Psoas muscle (tissue), 8 donors: ENCODE measurements at places on chromosomes 12 and 14. TPM values are rescaled to one million over a fixed set of nuclear protein-coding genes. Genes with fewer than 3 reads are reported as not detected.

DNA sequence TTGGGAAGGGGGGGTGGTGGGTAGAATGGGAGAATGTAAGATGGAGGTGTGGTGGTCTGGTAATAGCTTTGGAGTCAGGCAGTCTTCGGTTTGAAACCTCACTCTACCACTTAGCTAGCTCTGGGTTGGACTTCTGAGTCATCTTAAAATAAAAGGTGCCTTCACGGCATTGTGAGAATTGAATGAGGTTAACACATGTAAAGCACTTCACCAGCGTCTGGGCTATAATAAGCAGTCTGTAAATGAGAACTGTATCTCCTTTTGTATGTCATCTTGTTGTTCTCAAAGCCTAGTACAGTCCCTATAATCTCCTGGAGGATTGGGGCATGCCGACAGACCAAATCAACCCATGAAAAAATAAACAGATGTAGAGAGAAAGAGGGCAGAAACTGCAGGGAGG is 11.2 kb downstream of the C2CD5 start:
- no peak for DNase-seq
- no peak overlapping the region for H3K27ac ChIP-seq
- no peaks in the 10 kb centered on the region for H3K4me1 ChIP-seq
- H3K4me3 ChIP-seq: no peak overlapping the region
- H3K27me3 ChIP-seq: no peaks in the 10 kb centered on the region
- H3K36me3 ChIP-seq: no peaks in the 10 kb centered on the region

DNA sequence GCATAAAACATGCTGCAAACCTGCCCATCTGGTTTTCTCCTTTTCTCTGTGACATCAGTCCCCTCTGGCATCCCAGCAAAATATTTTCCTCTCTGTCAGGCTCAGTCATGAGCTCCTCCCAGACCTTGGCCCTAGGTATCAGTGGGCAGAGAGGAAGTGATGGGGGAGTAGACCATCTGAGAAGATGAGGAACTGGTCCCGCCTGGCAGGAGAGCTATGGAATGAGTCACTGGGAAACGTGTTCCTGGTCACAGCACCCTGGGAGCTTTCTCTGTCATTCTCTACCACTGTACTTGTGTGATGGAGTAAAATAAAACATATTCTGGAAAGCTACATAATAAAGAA is 5.0 kb upstream of the SRSF9 start:
- H3K36me3 ChIP-seq: no peaks in the 10 kb centered on the region
- peaks cover 7% of the 10 kb centered on the region for H3K4me1 ChIP-seq
- H3K4me3 ChIP-seq: no peak overlapping the region
- no peak for DNase-seq
- no peak overlapping the region for H3K27ac ChIP-seq

DNA sequence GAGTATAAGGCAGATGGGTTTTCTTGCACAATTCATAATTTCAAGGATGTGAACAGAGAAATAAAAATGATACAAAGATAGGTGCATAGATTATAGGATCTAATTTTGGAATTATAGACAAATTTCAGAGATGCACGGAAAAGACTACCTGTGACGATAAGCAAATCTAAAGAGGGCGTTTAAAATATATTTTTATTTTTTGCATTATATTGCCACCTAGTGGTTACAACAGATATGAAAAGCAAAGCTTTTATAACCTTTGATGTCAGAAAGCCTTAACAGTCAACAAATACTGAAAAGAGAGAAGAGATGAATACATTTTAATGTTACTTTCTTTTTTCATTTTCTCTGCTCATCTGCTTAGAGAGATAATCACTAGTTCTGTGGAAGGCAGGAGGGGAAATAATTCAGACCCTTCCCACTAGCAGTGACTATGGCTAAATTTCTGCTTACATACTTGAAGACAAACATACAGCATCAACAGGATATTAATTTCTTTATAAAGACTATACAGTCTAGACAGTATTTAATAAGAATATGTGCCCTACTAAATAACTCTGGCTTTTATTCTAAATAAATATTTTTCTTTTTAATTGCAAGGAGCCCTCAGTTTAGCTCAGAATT is 46.3 kb downstream of the NTS start:
- no peak overlapping the region for H3K4me3 ChIP-seq
- no peak for DNase-seq
- no peak overlapping the region for H3K27ac ChIP-seq
- H3K27me3 ChIP-seq: no peaks in the 10 kb centered on the region
- H3K36me3 ChIP-seq: no peaks in the 10 kb centered on the region

GRCh38 chr14:54457609-54457996 is 16.4 kb upstream of the CNIH1 start:
- H3K27me3 ChIP-seq: no peaks in the 10 kb centered on the region
- H3K4me1 ChIP-seq: no peaks in the 10 kb centered on the region
- H3K36me3 ChIP-seq: no peaks in the 10 kb centered on the region
- no peak overlapping the region for H3K27ac ChIP-seq
- DNase-seq: no peak
- H3K4me3 ChIP-seq: no peak overlapping the region

GRCh38 chr12:111034886-111035577 is 114.7 kb upstream of the MYL2 start:
- DNase-seq: no peak
- peaks cover 81% of the 10 kb centered on the region for H3K27me3 ChIP-seq
- no peaks in the 10 kb centered on the region for H3K36me3 ChIP-seq
- no peak overlapping the region for H3K27ac ChIP-seq
- H3K4me3 ChIP-seq: no peak overlapping the region

- no peaks in the 10 kb centered on the region for H3K36me3 ChIP-seq
- no peak overlapping the region for H3K27ac ChIP-seq
- H3K4me1 ChIP-seq: peaks cover 7% of the 10 kb centered on the region
- no peaks in the 10 kb centered on the region for H3K27me3 ChIP-seq
Observed at GRCh38 chr12:52308806-52309425, 12.3 kb downstream of the KRT83 start.

DNA sequence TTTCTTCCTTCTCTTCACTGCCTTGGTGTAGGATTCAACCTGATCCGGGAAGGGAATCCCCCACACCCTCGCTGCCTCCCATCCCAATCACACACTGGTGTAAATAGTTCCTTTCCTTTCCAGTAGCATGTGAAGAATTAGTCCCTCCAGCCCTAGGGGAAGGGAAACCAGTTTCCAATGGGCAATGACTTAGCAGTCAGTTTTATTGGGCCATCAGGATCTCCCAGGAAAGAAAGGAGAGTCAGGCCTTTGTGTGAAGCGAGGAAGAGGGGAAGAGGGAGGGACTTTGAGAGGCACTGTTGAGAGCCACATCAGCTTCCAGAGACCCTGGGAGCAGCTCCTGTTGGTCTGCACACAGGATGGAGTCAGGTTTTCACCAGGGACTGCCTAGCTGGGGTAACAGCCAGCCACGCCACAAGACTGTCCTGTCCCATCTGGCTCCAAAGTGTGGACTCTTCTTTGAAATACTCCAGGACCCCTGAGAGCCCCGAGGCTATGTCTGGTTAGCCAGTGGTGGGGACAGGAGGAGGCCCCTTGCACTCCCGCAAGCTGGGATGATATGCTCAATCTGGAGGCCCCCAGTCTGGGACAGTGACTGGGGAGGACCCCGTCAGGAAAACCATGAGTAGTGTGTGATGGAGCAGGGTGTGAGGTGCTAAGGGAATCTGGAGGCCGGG is 27.9 kb downstream of the MOAP1 start:
- no peaks in the 10 kb centered on the region for H3K27me3 ChIP-seq
- H3K27ac ChIP-seq: no peak overlapping the region
- no peak for DNase-seq
- no peak overlapping the region for H3K4me3 ChIP-seq
- no peaks in the 10 kb centered on the region for H3K4me1 ChIP-seq

DNA sequence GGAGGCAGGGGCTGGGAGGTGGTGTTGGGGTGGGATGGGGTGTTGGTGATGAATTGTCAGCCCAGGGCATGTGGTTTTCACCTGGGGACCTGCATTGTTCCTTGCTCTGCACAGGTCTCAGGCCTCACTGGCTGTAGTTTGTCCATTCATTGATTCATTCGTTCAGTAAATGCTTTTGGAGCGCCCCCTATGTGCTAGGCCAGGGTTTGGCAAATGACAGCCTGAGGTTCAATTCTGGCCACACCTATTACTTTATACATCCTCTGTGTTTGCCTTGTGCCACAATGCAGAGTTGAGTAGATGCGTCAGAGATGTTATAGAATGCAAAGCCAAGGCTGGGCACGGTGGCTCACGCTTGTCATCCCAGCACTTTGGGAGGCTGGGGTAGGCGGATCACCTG is 4.7 kb downstream of the ADCK1 start:
- no peaks in the 10 kb centered on the region for H3K36me3 ChIP-seq
- H3K27ac ChIP-seq: no peak overlapping the region
- DNase-seq: no peak
- H3K27me3 ChIP-seq: no peaks in the 10 kb centered on the region

GRCh38 chr14:91233936-91234790 is 10.3 kb downstream of the GPR68 start:
- no peak overlapping the region for H3K4me3 ChIP-seq
- no peaks in the 10 kb centered on the region for H3K4me1 ChIP-seq
- no peaks in the 10 kb centered on the region for H3K27me3 ChIP-seq
- H3K36me3 ChIP-seq: peaks cover 15% of the 10 kb centered on the region

GRCh38 chr12:13941258-13942249 is 39.8 kb downstream of the GRIN2B start:
- no peaks in the 10 kb centered on the region for H3K4me1 ChIP-seq
- DNase-seq: no peak
- H3K27ac ChIP-seq: no peak overlapping the region

- DNase-seq: no peak
- H3K4me1 ChIP-seq: peaks cover 16% of the 10 kb centered on the region
Observed at GRCh38 chr14:68307790-68308168, 485.1 kb downstream of the ZFP36L1 start.

DNA sequence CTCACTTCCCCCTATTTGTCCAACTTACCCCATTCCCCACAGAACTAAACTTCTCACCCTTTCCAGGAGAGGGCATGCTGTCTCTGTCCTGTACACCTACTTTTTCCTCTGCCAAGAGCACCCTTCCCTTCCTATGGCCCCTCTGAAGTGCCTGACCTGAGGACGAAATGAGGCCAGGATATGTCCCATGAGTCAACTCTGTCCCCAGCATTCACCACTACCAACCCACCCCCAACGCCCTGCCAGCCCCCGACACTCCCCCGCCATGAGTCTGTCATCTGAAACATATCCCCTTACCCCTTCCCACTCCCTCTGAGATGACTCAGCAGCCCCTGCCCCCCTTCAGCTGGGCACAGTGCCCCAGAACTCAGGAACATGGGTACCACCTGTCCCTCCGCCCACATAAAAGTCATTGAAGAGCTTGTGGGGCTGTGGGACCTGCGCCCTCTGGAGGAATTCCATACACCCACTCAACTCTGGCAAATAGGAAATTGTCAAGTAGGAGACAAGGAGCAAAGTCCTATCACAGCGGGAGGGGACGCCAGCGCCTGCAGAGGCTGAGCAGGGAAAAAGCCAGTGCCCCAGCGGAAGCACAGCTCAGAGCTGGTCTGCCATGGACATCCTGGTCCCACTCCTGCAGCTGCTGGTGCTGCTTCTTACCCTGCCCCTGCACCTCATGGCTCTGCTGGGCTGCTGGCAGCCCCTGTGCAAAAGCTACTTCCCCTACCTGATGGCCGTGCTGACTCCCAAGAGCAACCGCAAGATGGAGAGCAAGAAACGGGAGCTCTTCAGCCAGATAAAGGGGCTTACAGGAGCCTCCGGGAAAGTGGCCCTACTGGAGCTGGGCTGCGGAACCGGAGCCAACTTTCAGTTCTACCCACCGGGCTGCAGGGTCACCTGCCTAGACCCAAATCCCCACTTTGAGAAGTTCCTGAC is 26.3 kb downstream of the ITGA7 start:
- H3K27me3 ChIP-seq: no peaks in the 10 kb centered on the region
- peak overlapping the region; percentile 58 for H3K4me3 ChIP-seq
- peak overlapping the region; percentile 67 for H3K27ac ChIP-seq
- peak; percentile 81 for DNase-seq
- H3K4me1 ChIP-seq: peaks cover 13% of the 10 kb centered on the region

- H3K4me3 ChIP-seq: no peak overlapping the region
- H3K27ac ChIP-seq: no peak overlapping the region
- DNase-seq: no peak
- no peaks in the 10 kb centered on the region for H3K4me1 ChIP-seq
Observed at GRCh38 chr14:105375635-105376057, 22.7 kb upstream of the TEX22 start.

DNA sequence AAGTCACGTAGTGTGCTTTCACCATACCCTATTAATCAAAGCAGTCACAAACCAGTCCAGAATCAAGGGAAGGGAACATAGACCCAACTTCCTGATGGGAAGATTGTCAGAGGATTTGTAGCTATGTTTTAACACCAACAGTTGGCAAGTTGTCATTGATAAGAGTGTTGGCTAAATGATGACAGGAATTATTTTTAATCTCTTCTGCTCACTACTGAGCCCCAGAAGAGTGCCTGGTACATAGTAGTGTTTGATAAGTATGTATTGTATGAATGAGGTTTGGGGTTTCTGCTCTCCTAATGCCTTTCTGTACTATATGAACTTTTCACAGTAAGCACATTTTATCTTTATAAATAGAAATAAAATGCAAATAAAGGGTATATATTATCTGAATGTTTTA is 14.7 kb downstream of the HCFC2 start:
- H3K27ac ChIP-seq: no peak overlapping the region
- H3K36me3 ChIP-seq: peaks cover 6% of the 10 kb centered on the region
- H3K27me3 ChIP-seq: no peaks in the 10 kb centered on the region
- H3K4me1 ChIP-seq: peaks cover 21% of the 10 kb centered on the region

- DNase-seq: no peak
- no peaks in the 10 kb centered on the region for H3K27me3 ChIP-seq
- no peak overlapping the region for H3K4me3 ChIP-seq
- H3K4me1 ChIP-seq: peaks cover 6% of the 10 kb centered on the region
- H3K36me3 ChIP-seq: peaks cover 84% of the 10 kb centered on the region
Observed at GRCh38 chr12:62540354-62540753, 73.7 kb downstream of the MON2 start.

DNA sequence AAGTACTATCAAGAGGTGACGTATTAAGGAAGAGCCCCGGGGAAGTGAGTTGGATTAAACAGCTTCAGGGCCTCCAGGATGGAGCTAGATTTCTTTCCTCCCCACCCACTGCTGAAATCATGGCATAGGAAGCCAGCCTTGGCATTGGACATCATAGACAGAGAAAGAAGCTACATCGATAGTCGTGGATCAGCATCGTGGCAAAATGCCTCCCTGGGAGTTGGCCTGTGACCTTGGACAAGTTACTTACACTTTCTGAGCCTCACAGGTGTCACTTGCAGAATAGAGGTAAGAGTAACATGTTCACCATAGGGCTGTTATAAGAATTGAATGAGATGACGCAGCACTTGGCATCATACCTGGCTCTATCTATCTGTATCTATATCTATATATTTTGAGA is 5.9 kb downstream of the ANKRD33 start:
- H3K4me1 ChIP-seq: no peaks in the 10 kb centered on the region
- no peak overlapping the region for H3K27ac ChIP-seq
- no peaks in the 10 kb centered on the region for H3K36me3 ChIP-seq
- H3K27me3 ChIP-seq: no peaks in the 10 kb centered on the region
- no peak for DNase-seq
- H3K4me3 ChIP-seq: no peak overlapping the region

Gene KCNC2
- 1.2 TPM for total RNA-seq

Gene NTN4
- total RNA-seq: 6.7 TPM

Gene PTPN21
- total RNA-seq: 20.3 TPM

Gene ADAM20
- total RNA-seq: 1.1 TPM

Gene CPNE6
- total RNA-seq: not detected

Gene PPP1R36
- 0.71 TPM for total RNA-seq

Gene SRRM4
- 0.19 TPM for total RNA-seq

Gene TAS2R9
- total RNA-seq: not detected

Gene EIF2B1
- total RNA-seq: 40.7 TPM

Gene ASB2
- 274 TPM for total RNA-seq

Gene VRTN
- total RNA-seq: not detected

Gene GPR84
- not detected for total RNA-seq

Gene PRPH
- not detected for total RNA-seq
